ENCODE measurements at places on chromosomes 16 and 17. TPM values are rescaled to one million over a fixed set of nuclear protein-coding genes. Genes with fewer than 3 reads are reported as not detected.

Gene PPP1R27
- total RNA-seq = not detected

Gene ZNF267
- total RNA-seq = 10.6 TPM

Gene KRTAP4-12
- not detected for total RNA-seq

Gene MT1F
- total RNA-seq = 9.0 TPM

Gene GPR139
- total RNA-seq = not detected

Gene ANKRD40CL
- 75.8 TPM for total RNA-seq

Gene TRIM16
- 26.0 TPM for total RNA-seq

Gene ZG16
- 1,315 TPM for total RNA-seq

Gene ABCC11
- total RNA-seq = 0.34 TPM

- DNase-seq = no peak
Observed at GRCh38 chr16:4537376-4538343, 913 bp downstream of the CDIP1 start.

- DNase-seq = no peak
Observed at GRCh38 chr17:260031-260791, 78.8 kb upstream of the DOC2B start.

DNA sequence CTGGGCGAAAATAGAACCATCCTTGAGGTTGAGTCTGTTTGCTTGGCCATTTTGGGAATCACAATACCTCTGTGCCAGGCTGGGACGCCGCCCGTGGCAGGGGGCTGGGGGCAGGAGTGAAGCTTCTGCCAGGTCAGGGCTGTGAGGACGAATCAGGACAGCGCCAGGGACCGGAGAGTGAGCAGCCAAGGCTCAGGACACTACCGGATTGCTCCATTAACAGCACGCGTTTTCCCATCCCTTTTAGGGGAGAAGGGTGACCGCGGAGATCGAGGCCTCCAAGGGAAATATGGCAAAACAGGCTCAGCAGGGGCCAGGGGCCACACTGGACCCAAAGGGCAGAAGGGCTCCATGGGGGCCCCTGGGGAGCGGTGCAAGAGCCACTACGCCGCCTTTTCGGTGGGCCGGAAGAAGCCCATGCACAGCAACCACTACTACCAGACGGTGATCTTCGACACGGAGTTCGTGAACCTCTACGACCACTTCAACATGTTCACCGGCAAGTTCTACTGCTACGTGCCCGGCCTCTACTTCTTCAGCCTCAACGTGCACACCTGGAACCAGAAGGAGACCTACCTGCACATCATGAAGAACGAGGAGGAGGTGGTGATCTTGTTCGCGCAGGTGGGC is 23.4 kb downstream of the C1QTNF1 start:
- DNase-seq = no peak

DNA sequence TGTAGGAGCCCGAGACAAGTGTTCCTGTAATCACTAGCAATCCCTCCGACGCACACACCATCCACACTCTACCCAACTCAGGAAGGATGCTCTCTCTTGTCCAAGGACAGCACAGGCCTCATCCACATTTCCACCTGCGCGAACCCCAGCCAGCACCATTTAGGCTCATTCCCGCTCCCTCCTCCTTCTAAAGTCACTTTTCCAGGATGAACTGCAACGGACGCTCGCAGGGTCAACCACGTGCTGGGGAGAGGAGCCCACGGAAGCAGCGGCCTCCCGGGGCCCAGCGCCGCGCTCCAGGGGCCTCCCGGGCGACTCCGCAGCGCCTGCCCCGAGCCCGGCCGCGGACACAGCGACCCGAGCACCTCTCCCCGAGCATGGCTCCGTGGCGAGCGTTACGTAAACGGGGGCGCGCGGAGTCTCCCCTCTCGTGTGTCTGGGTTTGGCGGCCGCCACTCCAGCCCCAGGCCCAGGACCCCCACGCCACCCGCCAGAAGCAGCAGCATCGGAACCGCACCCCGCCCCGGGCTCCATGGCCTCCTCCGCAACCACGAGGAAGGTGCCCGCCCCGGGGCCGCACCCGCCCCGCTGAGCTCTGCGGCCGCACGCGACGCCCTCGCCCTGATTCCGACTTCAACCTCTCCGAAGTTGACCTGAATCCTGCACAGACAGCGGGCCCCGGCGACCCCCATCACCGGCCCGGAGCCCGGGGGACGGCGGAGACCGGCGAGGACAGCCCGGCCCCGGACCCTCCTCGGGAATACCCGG is 668 bp downstream of the USP36 start:
- DNase-seq = peak; percentile 70

DNA sequence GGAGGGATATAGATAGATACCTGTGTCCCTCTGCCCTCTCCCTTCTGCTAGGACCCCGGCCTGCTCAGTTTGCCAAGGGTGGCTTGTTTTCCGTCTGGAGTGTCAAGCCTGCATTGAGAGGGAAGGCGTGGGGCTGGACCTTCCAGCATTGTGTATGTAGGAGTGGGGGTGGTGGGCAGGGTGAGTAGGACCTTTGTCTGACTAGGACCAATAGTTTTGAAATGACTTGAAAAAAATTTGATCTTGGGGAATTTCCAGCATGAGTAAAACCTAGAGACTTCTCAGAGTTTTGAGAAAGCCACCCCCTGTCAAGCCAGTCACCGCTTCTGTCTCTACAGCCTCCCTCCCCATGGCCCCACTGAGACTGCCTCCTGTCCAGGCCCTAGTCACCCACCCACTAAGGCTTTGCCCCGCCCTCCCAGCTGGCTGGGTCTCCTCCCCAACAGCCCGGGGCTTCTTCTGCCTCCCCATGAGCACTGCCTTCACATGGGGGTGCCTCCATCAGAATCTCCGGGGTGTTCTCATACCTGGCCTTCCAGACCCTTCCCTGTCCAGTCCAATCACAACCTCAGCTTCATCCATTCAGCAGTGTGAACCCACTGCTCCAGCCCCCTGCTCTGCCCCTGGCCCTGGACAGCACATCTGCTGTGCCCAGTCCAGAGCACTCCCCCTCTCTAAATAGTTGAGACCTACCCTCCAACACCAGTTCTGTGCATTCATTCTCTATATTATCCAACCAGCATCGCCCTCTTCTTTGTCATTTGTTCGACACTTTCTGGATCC is 207.0 kb downstream of the MSI2 start:
- DNase-seq = no peak

GRCh38 chr16:23682181-23682580 is 3.5 kb downstream of the PLK1 start:
- DNase-seq = no peak

DNA sequence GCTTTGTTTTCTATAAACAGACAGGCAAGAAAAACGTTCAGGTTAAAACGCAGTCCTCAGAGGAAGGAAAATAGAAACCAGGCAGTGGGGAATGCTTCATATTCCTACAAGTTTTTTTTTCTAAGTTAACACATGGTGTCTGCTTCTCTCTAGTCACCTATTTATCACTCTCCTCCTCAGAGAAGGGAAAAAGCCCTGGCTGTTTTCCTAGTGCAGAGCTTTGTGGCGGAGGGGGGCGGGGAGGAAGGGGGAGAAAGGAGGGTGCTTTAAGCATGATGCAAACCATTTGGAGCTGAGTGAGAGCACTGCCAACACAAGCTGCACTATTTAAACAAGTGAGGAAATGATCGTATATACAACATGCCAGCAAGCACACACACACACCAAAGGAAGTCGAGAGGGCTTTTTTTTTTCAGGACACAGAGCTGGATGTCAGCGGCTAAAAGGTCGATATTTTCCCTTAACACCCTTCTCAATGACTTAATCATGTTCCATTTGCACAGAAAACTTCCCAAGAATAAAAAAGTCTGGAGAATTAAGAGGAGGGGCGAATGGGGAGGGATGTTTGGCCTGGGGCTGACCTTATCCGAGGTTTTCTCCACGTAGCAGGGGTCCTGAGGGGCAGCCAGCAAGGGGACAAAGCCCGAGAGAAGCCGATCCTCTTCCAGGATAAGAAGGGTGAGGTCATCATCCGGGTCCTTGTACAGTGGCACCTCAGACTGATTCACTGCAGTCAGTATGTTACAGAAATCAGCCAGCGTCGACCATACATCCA is 117.4 kb downstream of the HIC1 start:
- DNase-seq = peak; percentile 32

DNA sequence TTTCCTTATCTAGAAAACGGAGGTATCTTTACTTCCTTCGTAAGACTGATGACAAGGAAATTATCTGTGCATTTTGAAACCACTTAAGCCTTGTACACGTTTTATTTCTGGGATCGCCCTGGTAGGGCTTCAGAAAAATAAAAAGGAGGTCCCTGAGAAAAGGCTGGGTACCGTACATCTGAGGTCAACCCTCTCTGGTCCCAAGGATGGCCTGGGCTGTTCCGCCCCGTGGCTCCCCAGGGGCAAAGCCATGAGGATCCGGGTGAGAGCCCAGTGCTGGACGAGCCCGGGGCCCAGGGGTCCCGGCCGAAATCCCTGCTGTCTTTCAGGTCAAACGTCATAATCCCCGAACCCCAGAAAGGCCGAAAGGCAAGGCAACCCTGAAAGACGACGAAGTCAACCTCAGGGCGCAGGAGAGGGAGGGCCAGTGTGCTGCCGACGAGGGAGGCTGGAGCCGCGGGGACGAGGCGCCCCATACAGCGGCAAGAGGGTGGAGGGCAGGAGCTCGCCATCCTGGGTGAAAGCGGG is 656 bp upstream of the FUS start:
- DNase-seq = no peak

DNA sequence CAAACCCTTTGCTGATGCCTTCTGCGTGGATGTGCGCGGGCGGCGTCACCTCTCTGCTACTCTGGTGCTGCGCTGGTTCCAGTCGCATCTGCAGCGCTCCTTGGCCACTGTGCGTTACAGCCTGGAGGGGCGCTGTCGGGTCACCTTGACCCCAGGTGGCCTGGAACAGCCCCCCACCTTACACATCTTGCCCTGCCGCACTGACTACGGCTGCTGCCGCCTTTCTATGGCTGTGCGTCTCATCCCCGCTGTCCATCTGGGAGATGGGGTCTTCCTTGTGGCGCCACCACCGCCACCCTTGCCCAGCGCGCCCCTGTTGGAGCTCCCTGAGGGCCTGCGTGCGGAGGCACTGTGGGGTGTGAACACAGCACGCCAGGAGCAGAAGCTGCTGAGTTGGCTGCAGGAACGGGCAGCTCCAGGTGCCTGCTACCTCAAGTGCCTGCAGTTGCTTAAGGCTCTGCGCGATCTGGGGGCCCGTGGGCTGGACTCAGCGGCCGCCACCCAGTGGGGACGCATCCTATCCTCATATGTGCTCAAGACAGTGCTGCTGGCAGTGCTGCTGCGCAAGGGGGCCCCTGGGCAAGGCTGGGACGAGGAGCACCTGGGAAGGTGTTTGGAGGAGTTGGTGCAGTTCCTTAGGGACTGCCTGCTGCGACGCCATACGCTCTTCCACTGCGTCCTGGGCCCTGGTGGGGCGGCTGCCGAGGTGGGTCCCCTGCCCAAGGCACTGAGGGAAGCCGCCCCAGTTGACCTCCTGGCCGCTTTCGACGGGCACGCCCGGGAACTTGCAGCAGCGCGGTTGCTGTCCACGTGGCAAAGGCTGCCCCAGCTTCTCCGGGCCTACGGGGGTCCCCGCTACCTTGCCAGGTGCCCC is 1.6 kb downstream of the ITPRIPL2 start:
- no peak for DNase-seq

DNA sequence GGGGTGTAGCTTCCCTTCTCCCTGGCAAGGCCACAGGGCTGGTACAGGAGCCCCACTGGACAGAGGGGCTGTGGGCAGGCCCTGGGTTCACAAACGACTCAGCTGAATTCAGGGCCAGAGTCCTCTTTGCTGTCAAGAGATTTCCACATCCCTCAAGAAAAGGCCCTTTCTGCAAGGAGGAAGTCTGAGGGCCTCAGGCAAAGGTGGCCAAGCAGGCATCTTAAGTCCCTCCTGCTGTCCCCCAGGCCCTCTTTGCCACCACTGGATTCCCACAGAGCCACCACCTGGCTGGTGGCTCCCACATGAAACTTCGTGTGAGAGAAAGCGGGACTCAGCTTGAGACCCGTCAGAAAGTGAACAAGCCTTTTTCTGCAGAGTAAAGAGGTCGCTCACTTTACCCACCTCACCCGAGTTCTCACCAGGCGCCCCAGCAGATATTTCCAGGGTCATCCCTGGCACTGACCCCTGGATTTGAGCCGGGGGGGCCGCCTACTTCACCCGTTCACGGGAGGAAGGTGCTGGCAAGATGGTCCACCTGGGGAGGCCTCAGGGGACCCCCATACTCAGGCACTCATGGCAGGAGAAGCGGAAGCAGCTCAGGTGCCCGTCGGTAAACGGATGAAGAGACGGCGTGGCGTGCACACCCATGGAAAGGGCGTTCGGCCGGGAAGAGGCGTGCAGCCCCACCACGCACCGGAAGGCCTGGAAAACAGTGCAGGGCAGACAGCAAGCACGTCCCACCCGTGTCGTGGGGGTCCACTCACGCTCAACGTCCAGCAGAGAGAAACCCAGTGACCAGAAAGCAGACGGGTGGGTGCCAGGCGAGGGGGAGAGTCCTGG is 3.6 kb downstream of the RNF166 start:
- no peak for DNase-seq

DNA sequence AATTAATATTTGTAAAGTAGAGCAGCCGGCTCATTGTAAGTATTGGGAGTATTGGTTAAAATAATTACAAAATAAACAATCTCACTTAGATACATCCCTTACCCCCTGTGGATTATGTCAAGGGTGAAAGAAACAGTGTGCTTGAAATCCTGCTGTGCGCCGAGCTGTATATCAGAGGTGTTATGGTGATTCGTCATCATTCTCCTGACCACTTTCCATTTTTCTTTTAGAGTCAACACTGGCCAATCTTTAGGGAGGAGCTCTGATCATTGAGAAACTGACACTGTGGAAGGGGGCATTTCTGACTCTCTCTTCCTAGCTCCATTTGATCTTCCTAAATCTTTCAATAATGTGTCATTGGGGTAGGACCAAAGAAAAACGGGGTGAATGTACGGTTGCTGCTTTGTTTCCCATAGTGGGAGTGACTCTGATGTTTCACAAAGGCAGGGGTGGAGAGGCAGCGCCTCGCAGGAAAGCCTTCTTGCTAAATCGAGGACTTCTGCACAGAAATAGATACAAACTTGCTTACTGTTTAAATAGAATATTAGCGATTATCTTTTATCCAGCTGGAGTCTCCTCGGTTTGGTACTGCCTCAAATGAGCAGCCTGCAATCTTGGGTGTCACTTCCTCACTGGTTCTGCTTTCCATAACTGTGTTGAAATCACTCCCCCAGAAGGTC is 123.4 kb downstream of the PRKCB start:
- no peak for DNase-seq

- DNase-seq = peak; percentile 53
Observed at GRCh38 chr17:81094509-81095382, 59.8 kb downstream of the BAIAP2 start.

Measured in left colon (tissue), 2 donors.